ENCODE measurements at places on chromosomes 3 and 15.
A peak's percentile ranks its signal among the peaks of the same experiment; 100 is the strongest.

DNA sequence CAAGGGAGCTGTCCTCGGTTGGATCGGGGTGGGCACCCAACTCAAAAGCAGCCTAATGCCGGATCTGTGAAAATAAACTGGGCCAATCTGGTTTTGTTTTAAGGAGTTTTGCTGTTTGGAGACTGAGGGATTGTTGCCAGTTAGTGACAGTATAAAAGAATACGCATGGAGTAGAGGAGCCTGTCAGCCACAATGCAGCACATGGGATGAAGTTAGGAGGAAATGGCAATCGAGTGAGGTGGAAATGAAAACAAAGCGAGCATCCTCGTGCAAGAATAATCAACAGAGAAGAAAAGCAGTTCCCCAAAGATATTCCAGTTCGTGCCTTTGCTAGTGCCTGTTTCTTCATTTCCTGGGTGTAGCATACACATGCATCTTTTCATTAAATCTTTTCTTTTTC, 108.4 kb upstream of the RORA start:
- no peak for DNase-seq

DNA sequence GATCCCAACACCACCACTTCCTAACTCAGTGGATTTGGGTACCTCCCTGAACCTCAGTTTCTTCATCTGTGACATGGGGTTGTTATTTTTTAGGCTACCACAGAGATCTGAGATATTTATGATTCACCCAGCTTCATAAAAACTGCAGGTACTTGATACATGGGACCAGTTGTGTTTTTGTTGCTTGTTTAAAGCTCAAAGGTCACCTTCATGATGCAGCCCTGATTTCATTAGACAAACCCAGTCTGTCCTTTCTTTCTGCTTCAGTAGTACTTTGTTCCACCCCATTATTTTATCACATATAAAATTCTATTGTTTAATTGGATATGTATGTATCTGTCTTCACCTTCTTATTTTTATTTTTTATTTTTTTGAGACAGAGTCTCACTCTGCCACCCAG, 57.4 kb upstream of the C15orf61 start:
- no peak for DNase-seq

DNA sequence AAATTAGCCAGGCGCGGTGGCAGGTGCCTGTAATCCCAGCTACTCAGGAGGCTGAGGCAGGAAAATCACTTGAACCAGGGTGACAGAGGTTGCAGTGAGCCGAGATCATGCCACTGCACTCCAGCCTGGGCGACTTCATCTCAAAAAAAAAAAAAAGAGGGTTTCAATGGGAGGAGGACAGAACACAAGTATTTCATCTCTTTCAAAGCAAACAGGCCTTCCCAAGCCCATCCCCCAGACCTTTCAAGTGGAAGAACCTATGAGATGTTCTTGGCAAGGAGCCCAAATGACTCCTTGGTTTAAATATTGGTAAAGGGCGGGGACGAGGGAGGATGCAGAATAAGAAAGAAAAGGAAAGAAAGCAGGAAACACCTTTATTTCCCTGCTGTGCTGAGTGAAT, 62.2 kb upstream of the MCF2L2 start:
- no peak for DNase-seq

- DNase-seq, result no peak
Observed at GRCh38 chr3:107680698-107681097, 157.9 kb downstream of the BBX start.

- DNase-seq, result no peak
Observed at GRCh38 chr3:184805351-184806038, 6.5 kb upstream of the VPS8 start.

DNA sequence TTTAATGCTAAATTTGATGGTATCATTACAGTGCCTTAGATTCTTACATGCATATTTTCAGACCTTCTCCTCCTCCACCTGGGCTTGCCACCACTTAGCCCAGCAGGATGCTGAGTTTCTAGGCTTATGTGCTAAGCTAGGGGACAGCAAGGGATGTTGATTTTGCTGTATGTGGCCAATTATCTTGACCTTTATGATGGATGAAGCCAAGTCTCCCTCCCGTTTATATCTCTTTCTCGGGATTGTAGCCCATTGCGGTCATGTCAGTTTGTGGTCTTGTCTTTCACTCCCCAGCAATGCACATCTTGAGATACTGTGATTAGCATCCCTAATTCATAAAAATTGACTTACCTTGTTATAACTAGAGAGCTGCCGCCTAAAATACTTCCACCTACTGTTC, 278.7 kb upstream of the SOX2 start:
- DNase-seq, result no peak

GRCh38 chr3:83523470-83524073, 1435.2 kb upstream of the CADM2 start:
- DNase-seq, result no peak

- no peak for DNase-seq
Observed at GRCh38 chr3:50971487-50971924, 296.8 kb downstream of the DOCK3 start.

- DNase-seq, result no peak
Observed at GRCh38 chr3:30195352-30195751, 411.0 kb upstream of the TGFBR2 start.

- DNase-seq, result no peak
Observed at GRCh38 chr15:91566141-91566540, 287.4 kb upstream of the SLCO3A1 start.

DNA sequence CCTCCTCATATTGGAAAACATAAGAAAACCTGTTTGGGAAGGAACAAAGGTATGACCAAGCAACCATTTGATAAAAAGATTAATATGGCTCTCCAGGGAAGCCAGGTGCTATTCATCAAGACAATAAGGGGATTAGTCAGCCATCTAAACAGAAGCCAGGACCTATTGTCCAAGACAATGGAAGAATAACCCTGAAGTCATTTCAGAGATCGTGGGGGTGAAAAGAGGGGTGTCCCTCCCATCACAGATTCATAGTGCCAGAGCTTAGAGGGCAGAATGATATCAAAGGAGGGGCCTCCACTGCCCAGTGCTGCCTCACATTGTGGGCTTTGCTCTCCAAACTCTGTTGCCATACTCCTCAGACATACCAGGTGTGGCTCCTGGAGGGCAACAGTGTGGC, 73.5 kb downstream of the DAPK2 start:
- no peak for DNase-seq

- DNase-seq, result no peak
Observed at GRCh38 chr3:148953094-148953493, 38.2 kb upstream of the GYG1 start.

DNA sequence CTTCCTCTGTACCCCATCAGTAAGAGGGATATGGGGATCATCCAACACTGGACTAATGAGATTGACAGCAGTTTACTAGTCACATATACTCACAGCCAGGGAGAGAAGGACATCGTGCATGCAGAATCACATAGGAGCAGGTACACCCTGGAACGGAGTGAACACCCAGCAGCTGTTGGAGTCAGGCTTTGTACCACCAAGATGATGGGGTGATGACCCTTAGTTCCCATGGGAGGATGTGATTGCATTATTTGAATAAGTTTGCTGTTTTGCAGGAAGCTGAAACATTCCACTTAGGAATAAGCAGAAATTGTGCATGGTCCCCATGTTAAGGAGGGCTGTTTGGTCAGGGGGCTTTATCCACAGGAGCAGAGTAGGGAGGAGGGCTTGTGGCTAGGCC, 482.7 kb upstream of the PDZRN3 start:
- no peak for DNase-seq

GRCh38 chr3:177208223-177208622, 10.9 kb upstream of the TBL1XR1 start:
- DNase-seq, result no peak

DNA sequence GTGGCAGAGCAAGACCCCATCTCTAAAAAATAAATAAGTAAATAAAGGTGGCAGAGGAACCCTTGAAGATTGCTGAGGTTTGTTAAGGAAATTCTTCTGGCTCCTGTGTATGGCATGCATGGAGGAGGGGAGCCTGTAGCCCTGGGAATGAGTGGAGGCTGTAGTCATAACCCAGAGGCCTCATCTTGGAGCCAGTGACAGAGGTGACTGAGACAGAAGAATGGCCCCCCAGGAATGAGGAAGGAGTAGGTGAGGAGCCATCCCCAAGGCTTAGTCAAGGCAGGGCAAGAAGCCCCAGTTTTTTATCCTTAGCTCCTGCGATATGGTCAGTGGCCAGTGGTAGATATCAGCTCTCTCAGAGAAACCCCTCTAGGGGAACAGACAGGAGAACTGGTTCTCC, 46.5 kb downstream of the BSN start:
- no peak for DNase-seq

GRCh38 chr3:157388976-157389375, 47.7 kb upstream of the PTX3 start:
- DNase-seq, result no peak

DNA sequence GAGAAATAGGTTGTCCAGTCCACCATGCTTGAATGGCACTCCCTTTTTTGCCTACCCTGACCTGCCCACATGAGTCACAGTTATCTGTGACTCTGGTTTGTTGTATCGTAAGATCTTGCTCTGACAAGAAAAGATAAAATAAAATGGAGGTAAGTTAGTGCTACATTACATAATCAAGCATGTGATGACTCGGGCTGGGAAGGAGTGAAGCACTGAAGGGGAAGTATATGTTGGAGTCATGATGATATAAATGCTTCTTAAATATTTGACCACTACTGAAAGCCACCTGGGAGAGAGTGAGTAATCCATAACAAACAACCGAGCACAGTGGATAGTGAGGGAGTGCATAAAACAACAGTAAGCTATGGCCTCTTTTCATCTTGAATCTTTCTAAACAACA, 124.4 kb downstream of the SHOX2 start:
- DNase-seq, result no peak

- no peak for DNase-seq
Observed at GRCh38 chr3:1092061-1092460, 763 bp upstream of the CNTN6 start.

DNA sequence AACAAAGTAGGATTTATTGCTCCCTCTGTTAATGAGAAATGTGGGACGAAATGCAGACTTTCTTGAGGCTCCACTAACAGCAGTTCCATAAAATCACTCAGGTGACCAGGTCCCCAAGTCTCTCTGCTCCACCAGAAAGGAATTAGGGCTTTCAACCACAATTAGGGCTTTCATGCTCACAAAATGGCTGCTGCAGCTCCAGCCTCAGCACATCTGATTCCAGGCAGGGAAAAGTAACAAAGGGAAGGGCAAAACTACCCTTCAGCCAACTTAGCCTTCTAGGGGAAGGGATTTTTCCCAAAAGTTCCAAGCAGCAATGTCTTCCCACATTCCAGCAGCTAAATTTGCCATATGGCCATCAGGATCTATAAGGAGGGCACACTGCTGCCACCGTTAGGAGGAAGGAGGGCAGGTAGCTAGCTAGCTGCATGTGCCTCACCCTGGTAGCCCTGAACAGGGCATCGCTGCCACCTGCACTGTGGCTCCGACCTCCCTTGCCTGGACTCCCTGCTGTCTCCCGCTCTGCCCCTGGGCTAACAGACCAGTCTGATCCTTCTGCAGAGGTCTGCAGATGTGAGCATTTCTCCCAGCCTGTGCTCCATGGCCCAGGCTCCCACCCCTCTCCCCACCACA, 12.8 kb downstream of the CFAP100 start:
- no peak for DNase-seq

- no peak for DNase-seq
Observed at GRCh38 chr3:181616088-181617070, 95.3 kb upstream of the SOX2 start.

DNA sequence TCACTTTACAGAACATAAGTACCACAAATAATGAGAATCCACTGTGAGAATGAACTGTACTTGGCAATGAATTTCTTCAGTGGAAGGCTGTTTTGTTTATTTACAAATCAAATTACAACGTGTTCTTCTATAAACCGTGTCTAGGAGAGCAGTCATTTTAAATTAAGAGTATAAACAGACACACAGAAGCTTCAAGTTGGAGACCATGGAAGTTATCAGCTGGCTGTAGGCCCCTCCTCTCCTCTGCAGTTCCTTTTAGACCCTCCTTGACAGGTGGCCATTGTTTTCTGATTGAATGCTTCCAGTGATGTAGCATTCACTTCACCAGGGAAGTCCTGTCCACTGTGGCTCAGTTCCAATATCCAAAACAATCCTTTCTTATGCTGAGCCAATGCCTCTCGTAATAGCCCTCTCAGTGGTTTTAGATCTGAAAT, 7.3 kb upstream of the MAPK6 start:
- DNase-seq, result no peak

DNA sequence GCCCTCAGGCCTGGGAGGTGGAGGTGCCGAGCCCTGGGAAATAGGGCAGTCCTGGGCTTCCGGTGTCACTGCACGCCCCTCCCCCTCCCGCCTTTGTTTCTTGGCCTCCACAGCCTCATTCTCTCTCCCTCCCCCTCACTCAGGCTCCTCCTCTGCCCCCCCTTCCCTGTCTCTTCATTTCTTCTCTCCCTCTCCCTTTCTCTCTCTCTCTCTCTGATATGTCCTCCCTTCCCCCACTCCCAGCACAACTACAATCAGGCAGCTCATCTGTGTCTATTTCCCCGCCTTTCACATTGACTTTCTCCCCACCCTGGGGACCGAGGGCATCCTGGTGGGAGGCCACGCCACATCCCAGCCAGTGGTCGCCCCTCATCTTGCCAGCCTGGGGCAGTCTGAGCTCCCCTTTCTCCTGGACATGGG, 40.2 kb downstream of the IDH2 start:
- peak; percentile 37 for DNase-seq

DNA sequence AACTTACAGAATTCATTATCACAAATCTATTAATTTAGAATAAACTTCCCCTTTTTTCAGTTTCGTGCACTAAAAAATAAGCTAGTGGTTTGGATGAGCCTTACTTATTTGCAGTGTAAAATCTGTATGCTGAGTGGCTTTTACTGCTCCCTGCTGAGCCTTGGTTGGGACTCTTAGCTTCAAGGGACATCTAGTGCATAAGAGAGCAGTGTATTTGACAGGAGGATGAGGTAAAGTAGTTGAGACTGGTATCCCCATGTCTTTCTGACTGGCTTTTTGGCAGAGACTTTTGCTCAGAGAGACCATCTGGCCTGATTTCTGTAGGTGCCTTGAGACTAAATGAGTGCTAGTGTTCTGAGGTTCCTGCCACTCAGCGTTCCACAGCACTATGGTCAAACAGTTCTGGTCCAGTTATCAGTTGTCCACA, 11.8 kb downstream of the CAPN7 start:
- DNase-seq, result no peak

DNA sequence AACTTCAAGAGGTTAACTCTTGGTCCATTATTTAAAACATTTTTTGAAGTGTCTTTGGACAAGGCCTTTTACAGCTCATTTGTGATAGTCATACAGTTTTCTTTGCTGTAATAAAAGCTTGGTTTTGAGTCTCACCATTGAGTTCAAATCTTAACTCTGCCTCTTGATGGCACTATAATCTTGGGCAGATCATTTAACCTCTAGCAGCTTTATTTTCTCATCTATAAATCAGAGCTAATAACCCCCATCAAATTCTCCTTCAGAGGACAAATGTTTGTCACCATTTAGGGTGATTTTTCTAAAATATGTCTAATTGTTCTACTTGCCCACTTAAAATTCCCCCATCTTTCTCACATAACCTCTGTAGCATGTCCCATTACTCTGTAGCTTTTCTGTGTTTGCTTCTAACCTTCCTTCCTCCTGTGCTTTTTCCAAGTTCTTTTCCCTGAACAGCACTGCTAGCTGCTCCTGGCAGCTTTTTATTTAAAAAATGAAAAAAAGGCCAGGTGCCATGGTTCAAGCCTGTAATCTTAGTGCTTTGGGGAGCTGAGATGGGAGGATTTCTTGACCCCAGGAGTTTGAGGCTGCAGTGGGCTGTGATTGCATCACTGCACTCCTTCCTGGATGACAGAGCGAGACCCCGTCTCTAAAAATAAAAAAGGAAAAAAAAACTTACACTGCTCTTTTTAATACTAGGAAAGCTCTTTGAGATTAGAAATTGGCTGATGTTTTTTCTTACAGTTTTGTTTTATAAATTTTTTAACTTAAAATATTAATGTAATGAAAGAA, 28.5 kb downstream of the UBE2E1 start:
- no peak for DNase-seq

Data from anterior cingulate cortex (tissue), 58 donors.